ENCODE measurements at places on chromosomes 3 and 15.

- DNase-seq = no peak
These were observed 38.2 kb downstream of the SHQ1 start for GRCh38 chr3:72810063-72810462.

DNA sequence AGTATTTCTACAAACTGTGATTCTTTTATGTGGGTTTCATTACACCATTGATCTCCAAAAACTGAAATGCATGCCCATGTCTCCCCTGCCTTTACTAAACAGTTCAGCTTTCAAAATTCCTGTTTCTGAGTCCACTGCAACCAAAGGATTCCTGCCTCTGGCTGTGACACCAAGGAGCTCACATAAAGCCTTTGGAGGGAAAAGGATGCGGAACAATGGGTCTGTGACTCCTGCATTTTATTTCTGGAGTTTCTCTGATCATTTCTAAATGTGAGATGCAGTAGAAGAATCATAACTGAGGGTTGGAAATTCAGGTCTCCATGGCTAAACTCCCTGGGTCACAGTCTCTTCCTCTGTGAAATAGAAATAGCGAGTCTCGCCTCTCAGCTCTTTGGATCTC, 149.5 kb downstream of the MEX3B start:
- DNase-seq = no peak

DNA sequence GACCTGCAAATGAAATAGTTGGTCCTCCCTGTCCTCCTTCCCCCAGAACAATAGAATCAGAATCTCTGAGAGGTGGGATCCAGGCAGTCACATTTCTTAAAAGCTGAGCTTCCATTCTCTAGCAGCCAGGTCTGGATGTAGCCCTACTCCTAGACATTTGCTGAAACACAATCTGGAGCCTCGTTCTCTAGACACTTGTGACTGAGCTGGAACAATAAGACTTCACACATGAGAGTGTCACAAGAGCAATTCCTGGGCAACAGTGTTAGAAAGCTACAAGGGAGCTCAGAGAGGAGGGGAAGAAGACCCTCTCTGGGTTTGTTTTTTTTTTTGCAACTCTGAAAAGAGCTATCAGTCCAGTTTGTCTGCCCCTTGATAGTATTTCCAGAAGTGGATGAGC, 14.5 kb downstream of the CORO2B start:
- DNase-seq = no peak

- no peak for DNase-seq
These were observed 4.7 kb downstream of the CDAN1 start for GRCh38 chr15:42732095-42732827.

DNA sequence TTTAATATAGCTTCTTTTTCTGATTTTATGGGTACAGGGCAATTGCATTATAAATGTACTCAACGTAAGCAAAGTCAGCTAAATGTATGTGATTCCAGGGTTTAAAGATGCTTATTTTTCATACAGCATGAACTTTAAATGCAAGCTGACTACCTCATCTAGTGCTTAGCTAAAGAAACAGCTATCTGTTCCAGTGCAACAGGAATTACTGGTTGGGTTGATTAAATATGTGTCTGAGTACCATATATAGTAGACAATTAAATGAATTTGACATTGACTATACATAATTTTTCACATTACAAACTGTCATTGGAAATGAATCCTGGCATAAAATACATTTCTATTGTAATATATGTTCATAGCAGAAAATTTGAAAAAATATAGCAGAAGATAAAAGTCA, 26.3 kb upstream of the SV2B start:
- no peak for DNase-seq

DNA sequence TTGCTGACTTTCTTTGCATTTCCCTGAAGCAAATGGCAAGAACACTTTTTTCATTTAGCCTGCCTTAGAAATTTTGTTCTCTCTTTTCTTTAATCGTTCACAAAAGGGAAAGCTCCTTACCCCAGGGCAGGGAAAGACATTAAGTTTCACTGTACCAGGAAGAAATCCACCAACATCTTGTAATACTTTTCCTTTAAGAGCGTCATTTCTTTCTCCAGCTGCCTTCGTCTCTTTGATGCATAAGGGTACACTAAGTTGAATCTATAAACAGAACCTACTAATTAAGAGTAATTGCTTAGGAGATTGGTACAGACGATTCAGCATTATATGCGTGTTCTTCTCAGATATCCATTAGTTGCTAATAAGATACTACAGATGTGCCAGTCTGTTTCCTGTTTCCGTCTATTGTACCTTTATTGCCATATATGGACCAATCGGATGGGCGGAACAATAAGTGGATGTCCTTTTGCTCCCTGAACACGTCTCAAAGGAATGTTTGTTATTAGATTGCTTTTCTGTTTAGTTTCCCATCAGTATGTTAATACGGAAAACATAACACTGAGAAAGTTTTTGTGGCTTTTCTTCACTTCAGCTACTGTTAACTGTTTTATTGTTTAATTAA, 276.7 kb upstream of the RARB start:
- DNase-seq = no peak

DNA sequence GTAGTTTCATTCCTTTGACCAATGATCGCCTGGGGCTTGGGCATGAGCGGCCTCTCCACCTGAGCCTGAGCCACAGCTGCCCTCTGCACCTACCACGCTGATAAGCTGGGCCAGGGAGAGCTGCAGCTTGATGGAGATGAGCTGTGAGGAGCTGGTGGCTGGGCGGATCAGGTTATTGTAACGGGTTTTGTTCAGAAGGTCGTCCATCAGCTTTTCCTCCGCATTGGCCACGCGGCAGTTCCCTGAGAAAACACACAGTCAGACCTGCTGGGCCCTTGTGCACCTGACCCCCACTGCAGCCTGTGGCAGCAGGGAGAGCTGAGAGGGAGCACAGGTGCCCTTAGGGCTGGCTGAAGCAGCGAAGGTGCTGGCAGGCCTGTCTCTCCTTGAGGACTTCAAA, 5.7 kb downstream of the CHRNB4 start:
- DNase-seq = no peak

DNA sequence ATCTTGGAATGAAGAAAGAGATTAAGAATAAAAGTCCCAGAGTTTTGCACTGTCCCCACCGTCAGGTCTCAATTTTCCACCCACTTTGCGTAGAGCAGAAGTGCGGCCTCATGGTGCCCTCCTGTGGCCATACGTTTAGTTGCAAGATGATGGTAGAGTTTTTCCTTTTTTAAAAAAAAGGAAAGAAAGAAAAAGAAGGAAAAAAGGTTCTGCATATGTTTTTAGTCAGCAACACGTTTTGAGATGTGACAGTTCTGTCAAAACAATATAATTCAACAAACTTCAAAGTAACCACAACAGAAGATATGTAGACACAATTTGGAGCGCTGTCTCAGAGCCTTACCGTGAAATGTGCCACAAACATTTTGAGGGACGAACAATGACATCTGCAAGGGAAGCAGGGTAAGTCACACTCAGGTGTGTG, 24.6 kb downstream of the EBLN2 start:
- DNase-seq = peak; percentile 53

- DNase-seq = no peak
These were observed 23.7 kb downstream of the STAG1 start for GRCh38 chr3:136728473-136728872.

DNA sequence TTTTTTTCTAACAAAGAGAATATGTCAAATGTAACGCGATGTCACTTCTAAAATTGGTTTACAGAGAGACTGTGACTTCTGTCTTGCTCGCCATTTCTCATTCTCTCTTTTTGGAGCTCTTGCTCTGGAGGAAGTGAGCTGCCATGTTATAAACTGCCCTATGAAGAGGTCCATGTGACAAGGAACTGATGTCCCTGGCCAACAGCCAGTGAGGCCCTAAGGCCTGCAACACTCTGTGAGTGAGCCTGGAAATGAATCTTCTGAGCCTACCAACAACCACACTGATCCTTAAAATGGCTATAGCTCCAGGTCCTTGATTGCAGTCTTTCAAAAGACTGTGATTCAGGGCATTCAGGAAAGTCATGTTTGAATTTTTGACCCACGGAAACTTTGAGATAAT, 49.9 kb downstream of the NMD3 start:
- DNase-seq = no peak

- peak; percentile 63 for DNase-seq
These were observed 394.5 kb upstream of the RARB start for GRCh38 chr3:25033407-25034029.

DNA sequence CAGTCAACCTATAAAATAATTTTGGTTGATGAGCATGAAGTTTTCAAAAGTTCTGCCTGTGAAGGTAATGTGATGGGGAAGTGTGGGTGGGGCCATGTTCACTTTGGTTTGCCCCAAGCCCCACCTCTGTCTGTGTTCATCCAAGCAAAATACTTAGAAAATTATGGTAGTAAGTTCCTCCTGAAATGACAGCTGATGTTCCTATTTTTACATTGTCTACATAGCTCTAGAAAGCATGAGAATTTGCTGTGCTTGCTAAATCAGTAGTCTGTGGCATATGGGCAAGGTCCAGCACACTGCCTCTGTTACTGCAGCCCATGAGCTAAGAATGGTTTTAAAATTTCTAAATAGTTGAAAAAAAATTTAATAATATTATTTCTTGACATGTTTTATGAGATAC, 21.9 kb upstream of the CP start:
- DNase-seq = no peak

- DNase-seq = no peak
These were observed 16.6 kb downstream of the ABTB1 start for GRCh38 chr3:127689266-127689860.

DNA sequence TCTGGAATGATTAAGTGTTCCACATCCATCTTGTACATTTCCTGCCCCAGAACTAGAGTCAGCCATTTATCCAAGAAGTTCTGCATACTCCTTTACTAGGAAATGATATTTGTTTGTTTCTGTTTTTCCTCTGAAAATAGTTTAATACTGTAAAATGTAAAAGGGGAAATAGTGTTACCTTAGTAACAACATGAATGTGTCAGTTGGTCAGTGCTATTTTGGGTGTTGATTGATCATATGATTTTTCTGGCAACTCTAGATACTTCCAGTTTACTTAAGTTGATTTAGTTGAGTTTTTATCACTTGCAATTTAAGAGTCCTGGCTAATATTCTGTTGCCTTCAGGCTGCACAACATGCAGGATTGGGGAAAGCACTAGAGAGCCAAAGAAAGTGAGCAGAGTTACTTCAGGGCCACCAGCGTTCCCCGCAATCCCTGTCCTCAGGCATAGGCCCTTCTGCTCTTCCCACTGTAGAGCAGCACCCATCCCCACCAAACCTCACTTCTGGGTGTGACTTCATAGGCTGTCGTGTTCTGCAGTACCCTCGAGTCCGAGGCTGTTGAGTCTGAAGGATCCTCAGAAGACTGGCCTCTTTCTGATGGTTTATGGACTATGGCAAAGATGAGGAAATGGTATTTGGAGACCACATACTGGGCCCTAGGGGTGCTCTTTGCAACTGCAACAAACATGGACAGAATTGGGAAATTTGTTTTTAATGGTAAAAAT, 69.0 kb downstream of the CHD2 start:
- DNase-seq = peak; percentile 42

- DNase-seq = no peak
These were observed 176.6 kb upstream of the TRIM42 start for GRCh38 chr3:140501061-140501769.

GRCh38 chr3:197426121-197426566, 127.7 kb upstream of the DLG1 start:
- no peak for DNase-seq

GRCh38 chr3:147305533-147306250, 100.7 kb downstream of the ZIC4 start:
- DNase-seq = no peak

DNA sequence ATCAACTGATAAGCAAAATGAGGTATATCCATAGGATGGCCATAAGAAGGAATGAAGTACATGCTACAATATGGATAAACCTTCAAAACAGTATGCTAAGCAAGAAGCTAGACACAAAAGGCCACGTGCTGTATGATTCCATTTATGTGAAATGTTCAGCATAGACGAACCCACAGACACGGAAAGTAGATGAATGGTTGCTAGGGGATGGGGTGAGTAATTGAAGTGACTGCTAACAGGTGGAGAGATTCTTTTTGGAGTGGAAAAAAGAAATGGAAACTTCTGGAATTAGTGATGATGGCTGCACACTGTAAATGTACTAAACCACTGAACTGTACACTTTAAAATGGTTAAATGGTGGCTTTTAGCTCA, 630 bp upstream of the EFCAB12 start:
- DNase-seq = no peak

- DNase-seq = peak; percentile 70
These were observed 81.8 kb downstream of the CLASP2 start for GRCh38 chr3:33636125-33636850.

DNA sequence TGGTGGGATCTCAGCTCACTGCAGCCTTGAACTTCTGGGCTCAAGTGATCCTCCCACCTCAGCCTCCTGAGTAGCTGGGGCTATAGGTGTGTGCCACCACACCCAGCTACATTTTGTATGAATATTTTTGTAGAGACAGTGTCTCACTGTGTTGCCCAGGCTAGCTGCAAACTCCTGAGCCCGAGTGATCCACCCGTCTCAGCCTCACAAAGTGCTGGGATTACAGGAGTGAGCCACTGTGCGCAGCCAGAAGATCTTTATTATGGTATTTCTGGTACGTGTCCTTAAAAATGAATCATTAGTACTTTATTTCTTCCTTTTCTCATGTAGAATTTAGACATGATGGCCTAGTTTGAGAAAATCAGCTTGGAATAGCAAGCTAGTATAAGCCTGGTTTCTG, 153.3 kb downstream of the BCHE start:
- DNase-seq = no peak

- no peak for DNase-seq
These were observed 31.8 kb downstream of the CYP8B1 start for GRCh38 chr3:42843713-42844411.

GRCh38 chr15:38647683-38648082, 83.1 kb upstream of the RASGRP1 start:
- DNase-seq = no peak

- peak; percentile 12 for DNase-seq
These were observed 4.0 kb upstream of the LMLN start for GRCh38 chr3:197955892-197956477.

DNA sequence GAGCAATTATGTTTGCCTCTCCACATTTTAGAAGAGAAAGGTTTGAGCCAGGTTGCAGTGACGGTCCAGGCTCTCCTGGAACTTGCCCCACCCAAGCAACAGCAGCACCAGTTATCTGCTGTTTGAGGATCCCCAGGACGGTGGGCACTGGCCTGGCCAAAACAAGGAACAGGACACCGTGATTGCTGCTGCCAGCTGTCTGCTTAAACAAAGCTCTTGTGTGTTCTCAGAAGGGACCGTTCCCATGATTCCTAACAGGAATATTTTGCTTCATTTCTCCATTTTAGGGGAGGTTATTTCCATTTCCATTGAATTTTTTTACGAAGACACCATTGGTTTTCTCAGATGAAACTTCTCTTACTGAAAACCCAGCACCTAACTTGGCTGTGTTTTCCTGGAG, 66.4 kb upstream of the RPL35A start:
- no peak for DNase-seq

Data from NB4 (cell line).